ENCODE measurements at places on chromosomes 2 and 18.

- no peak for DNase-seq
Measured at GRCh38 chr2:237618449-237618848, 8.9 kb upstream of the LRRFIP1 start.

DNA sequence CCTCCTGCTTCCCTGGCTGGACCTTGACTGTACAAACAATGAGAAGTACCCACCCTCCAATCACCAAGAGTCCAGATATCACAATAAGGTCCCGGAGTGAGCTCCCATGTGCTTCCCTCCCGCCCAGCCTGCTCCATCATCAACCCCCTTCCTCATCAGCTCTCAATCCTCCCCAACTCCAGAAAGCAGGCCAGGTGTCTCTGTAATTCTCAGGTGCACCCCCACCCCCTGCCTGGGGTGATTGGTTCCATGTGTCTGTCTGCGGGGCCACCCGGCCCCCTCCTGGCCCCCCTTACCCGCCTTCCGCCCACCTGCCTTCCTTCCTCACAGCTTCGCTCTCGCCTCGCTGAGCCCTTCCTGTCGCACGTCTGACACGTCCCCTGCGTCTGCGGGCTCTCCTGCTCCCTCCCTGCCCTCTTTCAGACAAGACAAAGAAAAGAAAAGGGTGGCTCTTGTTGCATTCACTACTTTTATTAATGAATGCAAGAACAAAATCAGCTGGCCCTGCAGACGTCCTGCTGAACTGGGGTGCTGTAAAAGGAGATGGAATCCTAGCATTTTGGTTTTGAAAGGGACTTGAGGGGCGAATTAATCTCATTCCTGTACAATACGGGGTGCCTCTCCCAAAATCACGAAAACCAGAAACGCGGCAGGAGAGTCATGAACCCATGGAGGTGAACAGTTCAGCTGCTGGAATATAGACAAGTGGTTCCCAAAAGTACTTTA, 26.5 kb upstream of the IGFBP2 start:
- no peak for DNase-seq

DNA sequence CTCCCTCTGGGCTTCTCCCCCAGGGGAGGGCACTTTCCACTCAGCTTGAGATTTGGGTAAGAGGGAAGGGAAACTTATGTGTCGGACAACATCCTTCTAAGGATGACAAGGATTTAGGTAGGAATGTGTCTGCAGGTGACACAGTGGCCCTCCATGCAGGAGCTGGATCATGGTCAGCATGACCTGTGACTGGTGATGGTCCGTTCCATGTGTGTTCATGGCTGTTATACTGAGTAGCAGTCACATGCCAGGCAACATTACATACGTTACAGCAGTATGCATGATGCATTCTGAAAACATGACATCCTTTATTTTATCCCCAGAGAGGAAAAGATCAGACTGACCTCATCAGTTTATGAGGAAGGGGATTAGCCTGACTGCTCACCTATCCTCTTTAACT, 192.1 kb downstream of the SEPTIN10 start:
- DNase-seq = no peak

GRCh38 chr2:64908406-64908805, 80.8 kb upstream of the SLC1A4 start:
- no peak for DNase-seq

- DNase-seq = no peak
Measured at GRCh38 chr2:43518718-43519117, 77.1 kb downstream of the THADA start.

DNA sequence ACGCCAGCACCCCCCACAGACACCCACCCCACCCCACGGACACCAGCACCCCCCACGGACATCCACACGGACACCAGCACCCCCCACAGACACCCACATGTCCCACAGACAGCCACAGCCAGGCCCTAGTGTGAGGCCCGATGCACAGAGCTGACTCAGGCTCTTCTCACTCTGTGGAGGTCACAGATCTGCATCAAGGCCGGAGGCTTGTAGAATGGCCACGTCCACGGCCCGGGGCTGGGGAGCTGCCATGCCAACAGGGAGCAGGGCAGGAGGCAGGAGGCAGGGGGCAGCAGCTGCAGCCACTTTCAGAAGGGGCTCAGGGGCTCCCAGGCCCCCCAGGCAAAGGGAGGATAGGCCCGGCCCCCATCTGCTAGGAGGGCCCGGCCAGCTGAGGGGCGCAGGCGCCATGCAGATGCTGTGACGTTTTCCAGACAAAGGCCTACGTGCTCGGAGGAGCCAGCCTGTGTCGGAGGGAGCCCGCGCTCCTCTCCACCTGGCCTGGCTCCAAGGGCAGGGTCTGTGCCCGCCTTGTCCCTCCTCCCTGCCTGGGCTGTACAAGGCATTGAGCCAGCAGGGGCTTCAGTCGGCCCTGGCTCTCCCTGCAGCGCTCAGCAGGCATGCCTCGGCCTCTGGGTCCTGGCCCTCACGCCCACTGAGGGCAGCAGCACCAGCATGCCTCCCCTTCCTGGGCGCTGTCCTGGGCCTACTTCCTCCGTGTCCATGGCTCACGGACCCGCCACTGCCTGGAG, 249.0 kb downstream of the TWIST2 start:
- no peak for DNase-seq

GRCh38 chr2:16012626-16013358, 72.4 kb downstream of the MYCN start:
- no peak for DNase-seq

- DNase-seq = no peak
Measured at GRCh38 chr2:237075749-237076599, 9.7 kb upstream of the COPS8 start.

- DNase-seq = no peak
Measured at GRCh38 chr2:25184254-25184653, 15.9 kb upstream of the POMC start.

DNA sequence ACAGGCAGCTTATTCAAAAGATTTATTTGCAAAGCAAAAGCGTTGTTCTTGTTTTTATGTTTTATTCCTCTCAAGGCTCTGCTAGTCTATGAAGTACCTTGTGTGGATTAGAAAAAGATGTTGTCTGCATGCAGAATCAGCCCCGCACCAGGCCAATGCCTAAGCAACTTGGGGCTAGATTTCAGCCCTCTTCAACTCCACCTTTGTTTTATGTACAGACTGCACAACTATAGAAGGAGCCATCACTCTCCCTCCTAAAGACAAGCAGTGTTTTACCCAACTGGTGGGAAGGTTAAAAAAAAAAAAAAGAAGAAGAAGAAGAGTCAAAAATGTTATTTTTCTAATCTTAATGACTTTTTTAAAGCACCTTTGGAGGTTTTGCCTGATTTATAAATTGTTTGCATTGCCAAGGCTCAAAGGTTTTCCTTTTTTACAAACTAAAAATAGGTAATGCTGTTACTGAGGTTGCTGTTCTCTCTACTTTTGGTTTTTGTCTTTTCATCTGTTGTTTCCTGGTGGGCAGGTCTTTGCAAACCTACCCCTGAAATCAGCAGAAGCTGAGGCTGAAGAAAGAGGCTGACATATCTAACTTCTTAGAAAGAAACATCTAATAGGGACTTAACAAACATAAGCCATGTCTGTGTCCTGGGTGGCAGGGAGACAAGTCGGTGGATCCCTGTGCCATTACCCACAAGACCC, 164.0 kb downstream of the SLC39A10 start:
- DNase-seq = no peak

DNA sequence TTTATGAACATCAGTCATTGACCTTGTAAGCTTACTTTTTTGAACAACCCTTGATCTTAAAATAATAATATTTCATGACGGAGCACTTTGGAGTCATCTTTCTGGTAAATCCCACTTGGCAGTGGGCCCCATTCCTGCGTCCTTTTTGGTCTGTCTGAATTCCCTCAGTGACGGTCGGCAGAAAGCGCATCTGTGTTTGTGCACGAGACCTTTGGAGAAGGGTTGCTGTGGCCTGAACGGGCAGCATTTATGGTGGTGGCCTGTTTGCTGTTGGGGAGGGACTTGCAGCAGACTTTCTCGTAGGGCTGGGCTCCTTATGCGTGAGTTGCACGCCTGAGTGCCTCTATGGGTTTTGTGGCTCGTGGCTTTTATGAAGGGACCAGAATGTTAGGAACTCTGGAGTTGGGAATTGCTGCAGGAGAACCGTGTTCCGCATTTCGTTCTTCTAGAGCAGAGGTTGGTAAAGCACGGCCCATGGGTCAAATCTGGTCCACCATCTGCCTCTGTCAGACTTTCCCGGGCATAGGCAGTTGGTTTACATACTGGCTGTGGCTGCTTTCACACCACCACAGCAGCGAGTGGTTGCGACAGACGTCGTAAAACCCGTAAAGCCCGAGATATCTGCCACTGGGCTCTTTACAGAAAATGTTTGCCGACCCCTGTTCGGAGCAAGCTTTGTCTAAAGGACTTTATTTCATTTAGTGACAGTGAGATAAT, 30.8 kb downstream of the LPIN1 start:
- DNase-seq = no peak

GRCh38 chr2:170204298-170204951, 26.5 kb downstream of the MYO3B start:
- no peak for DNase-seq

- no peak for DNase-seq
Measured at GRCh38 chr2:164371916-164372315, 249.4 kb downstream of the GRB14 start.
